SW 1271 (cell line): ENCODE measurements at places on chromosomes 11 and 22.

- DNase-seq: no peak
These were observed 8.2 kb downstream of the RTL6 start for GRCh38 chr22:44489817-44490216.

- DNase-seq: no peak
These were observed 420.2 kb downstream of the NTM start for GRCh38 chr11:131790586-131790985.

DNA sequence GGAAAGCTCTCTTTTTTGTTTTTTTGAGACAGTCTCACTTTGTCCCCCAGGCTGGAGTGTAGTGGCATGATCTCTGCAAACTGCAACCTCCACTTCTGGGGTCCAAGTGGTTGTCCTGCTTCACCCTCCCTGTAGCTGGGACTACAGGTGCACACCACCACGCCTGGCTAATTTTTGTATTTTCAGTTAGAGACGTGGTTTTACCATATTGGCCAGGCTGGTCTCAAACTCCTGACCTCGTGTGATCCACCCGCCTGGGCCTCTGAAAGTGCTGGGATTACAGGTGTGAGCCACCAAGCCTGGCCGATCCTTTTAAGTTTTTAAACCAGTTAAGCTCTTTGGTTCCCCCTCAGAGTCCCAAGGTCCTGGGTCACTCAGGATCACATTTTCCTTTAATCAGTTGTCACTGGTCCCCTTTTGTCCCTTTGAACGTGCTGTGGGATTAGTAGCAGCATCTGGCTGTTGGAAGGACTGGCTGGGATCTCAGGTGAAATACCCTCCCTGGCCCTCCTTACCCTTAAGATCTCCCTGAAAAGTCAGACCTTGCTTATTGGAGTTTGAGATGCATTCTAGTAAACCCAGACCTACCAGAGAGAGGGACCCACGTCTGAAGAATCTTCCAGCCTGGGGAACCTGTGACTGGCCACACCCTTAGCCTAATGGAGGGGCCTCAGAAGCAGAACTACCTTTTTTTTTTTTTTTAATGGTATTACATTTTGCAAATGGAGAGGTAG lies 8.1 kb downstream of the MALAT1 start:
- no peak for DNase-seq

GRCh38 chr11:14186046-14186775 lies 172.8 kb downstream of the RRAS2 start:
- DNase-seq: no peak

DNA sequence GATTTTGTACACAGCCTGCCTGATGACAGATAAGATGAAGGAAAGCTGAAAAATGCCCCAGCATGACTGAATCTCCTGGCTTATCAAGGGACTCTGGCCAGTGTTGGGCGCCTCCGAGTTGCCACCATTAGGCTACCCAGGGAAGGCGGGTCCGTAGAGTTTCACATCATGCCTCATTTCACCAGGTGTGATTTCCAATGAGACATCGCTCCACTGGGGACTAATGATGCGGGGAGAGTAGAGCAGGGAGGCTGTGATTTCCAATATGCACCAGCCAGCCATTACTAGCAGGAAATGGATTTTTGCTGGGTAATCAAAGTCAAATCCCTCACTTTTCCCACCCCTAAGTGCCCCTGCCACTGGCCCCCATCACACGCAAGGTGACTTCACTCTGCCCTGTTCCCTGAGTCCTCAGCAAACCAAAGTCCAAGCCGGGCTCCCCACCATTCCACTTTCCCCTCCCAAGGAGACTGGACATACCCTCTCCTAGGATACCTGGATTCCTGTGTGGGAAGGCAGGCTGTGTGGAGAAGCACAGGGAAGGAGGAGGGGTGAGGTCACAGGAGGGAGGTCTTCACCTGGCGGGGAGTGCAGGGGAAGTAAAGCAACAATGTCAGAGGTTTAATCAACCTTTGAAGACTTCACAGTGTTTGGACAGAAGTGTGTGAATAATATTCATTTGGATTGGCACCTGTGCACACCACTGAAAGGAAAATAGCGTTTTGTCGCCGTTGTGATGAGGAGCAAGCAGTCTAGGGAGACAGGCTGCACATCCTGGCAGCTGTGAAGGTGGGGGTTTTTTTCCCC lies 613.3 kb upstream of the CADM1 start:
- DNase-seq: no peak

GRCh38 chr11:60158636-60159035 lies 24.2 kb downstream of the MS4A6A start:
- DNase-seq: no peak

DNA sequence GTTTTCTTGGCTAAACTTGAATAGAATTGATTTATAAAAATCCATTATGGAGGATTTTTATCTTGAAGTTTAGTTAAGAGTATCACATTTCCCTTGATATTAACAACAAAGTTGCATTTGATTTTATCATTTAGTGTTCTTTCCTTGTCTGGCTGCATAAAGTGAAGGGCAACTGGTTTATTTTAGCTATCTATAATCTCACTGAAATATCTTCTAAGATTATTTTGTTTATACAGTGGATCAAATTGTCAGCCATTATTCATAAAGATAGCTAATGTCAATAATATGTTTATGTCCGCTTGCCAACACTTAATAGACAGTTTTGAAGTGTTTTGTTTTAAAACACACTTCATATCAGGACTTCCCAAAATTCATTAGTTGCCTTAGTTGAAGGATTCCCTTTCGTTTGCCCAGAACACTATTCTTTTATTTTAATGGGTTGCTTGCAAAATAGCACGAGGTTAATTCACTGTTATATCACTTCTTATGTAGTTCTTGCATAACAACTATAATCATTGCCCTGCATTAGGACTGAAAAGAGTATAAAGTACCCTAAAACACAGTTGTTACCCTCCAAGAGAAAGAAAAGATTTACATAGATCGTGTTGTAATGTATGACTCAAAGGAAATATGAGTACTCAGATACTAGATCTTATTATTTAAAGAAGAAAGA lies 73.0 kb downstream of the MSANTD4 start:
- no peak for DNase-seq

DNA sequence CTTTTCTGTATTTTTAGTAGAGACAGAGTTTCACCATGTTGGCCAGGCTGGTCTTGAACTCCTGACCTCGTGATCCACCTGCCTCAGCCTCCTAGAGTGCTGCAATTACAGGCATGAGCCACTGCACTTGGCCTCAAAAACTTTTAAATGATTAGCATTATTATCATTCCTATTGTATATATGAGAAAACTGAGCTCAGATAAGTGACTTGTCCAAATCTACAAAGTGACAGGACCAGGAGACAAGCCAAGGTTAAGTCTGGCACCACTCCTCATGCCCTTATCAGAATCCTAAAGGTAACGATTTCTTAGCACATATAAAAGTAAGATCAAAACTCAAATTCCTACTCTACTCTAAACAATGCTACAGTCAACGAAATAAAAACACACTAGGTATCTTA lies 32.2 kb upstream of the CHRNA10 start:
- DNase-seq: no peak

GRCh38 chr22:50206599-50206998 lies 5.8 kb downstream of the SELENOO start:
- DNase-seq: no peak

GRCh38 chr11:66020618-66021357 lies 5.5 kb downstream of the CATSPER1 start:
- peak; percentile 77 for DNase-seq

GRCh38 chr11:119175493-119176077 lies 7.1 kb downstream of the NLRX1 start:
- DNase-seq: no peak

GRCh38 chr11:87432022-87432421 lies 394.3 kb downstream of the TMEM135 start:
- no peak for DNase-seq

- DNase-seq: no peak
These were observed 59.2 kb downstream of the BTG4 start for GRCh38 chr11:111452817-111453552.

DNA sequence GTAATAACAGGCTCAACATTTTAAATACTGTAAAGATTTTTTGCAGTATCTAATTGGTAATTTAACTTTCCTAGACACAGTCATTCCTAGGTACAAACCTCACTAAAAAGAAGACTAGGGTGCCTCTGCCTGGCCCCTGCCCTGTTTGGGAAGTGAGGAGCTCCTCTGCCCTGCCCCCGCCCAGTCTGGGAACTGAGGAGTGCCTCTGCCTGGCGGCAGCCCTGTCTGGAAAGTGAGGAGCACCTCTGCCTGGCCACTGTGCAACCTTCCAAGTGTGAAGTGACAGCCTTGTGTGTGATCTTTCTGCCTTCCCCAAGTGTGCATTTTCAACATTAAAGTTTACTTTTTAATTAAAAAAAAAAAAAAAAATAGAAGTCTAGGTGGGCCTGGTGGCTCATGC lies 4.2 kb downstream of the CHORDC1 start:
- DNase-seq: no peak
